ENCODE measurements at places on chromosomes 11 and 22. TPM values are rescaled to one million over a fixed set of nuclear protein-coding genes. Genes with fewer than 3 reads are reported as not detected.

Gene CD6
- total RNA-seq = 0.10 TPM

Gene OR51T1
- total RNA-seq = not detected

Gene SUSD2
- total RNA-seq = 67.6 TPM

Gene SHISAL1
- total RNA-seq = 2.7 TPM

Gene NNMT
- 380 TPM for total RNA-seq

Gene ATG2A
- 20.3 TPM for total RNA-seq

Gene KRTAP5-8
- total RNA-seq = not detected

Gene EEF1G
- 2,010 TPM for total RNA-seq

Gene PLAAT3
- total RNA-seq = 69.8 TPM

Gene TBX10
- not detected for total RNA-seq

Gene OVOL1
- total RNA-seq = 0.12 TPM

Measured in A549 treated with AZD2906 at 1 μM for 4 hours (cell line).